ENCODE measurements at places on chromosomes 12 and 14. TPM values are rescaled to one million over a fixed set of nuclear protein-coding genes. Genes with fewer than 3 reads are reported as not detected.

The TGM1 gene
- polyA plus RNA-seq = 4.4 TPM

The CDH24 gene
- polyA plus RNA-seq = 10.3 TPM

The CAPZA3 gene
- polyA plus RNA-seq = not detected

DNA sequence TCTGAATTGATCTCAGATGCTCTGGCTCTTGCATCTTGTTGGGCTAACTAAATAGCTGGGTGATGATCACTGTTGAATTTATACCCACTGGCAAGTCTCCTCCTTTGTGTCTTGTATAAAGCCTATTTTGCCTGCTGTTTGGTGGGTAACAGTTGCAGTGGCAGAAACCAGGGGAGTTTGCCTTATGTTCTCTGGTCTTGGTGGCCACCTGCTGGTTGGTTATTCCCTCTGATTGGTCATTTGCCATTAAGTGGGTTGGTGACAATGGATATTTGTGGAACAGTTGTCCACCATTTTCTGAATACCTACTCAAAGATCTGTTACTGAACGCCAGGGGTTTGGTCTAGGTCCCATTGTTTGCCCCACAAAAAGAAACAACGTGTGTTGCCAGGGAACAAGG, 52.1 kb downstream of the AVPR1A start:
- DNase-seq = no peak

DNA sequence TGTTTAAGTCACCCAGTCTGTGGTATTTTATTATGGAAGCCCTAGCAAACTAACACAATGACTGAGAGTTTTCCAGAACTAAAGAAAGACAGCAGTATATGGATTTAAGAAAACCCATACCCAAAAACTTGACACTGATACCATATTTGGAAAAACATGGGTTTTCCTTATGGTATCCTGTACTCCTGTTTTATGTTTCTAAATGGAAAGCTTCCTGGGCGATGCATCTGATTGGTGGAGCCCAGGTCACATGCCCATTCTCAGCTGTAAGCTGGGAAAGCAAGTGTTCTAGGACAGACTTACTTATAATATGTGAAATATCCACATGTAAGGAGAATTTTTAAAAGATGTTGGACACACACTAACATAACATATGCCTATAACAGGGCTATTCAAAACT, 4.5 kb upstream of the RNASE4 start:
- no peak for DNase-seq

- no peak for DNase-seq
These were observed 81.1 kb downstream of the SLC24A4 start for GRCh38 chr14:92404018-92404417.

GRCh38 chr14:105605464-105606304, 79.3 kb downstream of the TMEM121 start:
- DNase-seq = no peak

GRCh38 chr14:69006346-69006745, 27.2 kb upstream of the ACTN1 start:
- DNase-seq = no peak

GRCh38 chr14:22579881-22580280, 9.1 kb downstream of the DAD1 start:
- DNase-seq = no peak

DNA sequence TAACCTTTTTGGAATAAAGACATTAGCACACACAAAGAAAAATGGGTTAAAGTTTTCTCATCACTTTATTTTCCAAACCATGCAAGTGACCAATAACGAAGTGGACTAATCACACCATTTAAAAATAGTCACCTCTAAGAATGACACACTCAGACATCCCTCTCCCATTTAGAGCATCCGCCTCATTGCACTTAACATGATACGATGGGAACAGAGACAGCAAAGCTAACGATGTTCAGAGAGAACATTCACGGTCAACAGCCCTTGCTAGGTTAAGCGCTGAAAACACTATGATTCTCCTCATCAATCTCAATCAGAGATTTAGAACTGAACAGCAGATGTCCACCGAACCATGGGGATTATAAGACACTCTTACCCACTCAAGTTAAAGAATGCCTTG, 35.8 kb downstream of the NIN start:
- no peak for DNase-seq

- DNase-seq = peak; percentile 42
These were observed 17.2 kb upstream of the POC1B start for GRCh38 chr12:89542912-89543592.

- DNase-seq = no peak
These were observed 449.1 kb downstream of the RAD51B start for GRCh38 chr14:68268719-68269118.

DNA sequence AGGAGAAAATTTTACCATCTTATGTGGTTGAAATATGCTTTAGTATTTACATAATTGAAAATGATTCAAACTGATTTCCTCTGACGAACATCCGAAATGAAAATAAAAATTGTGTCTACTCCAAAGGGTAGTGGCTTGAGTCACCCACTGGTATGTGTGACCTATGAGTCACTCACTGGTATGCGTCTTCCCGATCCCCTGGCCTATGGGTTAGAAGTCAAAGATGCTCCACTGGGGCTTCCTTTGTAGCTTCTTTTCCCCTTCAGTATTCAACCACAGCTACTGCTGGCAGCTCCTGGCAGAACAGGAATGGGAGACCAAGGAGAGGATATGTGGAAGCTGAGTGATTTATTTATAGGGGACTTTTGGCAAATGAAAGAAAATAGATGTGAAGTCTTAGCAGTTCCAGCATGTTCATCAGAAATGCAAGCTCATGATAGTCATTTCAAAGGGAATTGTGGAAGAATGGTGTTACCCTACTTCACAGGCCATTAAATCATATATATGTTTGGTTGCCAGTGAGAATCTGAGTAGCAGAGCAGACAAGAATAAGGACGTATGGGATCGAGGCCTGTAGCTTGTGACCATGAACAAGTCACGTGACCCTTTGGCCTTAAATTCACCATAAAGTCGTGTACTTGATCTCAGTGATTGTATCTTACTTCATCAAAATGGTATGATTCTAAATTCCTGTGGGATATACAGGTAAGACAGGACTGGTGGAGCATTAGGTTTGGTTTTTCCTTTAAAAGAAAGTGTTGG, 108.3 kb downstream of the CRADD start:
- DNase-seq = peak; percentile 96

DNA sequence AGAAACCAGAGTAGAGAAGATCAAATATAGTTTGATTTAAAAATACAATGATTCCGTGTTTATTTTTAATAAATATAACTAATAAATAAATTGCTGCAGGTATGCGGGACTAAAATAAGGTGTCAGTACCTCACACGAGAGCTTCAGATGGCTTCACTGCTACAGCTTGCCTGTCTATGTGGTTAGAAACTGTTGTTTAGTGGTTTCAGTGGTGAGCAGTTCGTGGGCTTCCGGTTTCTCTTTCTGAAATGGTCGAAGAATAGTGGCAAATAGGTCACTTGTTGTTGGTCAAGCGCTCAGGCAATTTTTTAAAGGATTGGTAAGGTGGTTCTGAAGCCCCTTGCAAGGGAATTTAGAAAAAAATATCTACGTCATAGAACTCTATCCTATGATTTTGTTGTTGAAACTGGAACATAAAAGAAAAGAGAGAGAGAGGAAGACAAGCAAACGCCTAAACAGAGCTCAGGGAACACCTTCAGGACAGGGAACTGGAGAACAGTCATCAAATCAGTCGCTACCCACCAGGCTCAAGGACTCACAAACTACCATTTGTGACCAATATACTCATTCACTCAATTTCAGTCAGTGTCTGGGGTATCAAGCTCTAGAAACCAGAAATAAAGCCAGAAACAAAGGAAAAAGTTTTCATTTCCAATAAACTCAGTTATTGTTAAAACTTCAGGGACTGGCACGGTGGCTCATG, 31.3 kb downstream of the GABARAPL1 start:
- DNase-seq = no peak

DNA sequence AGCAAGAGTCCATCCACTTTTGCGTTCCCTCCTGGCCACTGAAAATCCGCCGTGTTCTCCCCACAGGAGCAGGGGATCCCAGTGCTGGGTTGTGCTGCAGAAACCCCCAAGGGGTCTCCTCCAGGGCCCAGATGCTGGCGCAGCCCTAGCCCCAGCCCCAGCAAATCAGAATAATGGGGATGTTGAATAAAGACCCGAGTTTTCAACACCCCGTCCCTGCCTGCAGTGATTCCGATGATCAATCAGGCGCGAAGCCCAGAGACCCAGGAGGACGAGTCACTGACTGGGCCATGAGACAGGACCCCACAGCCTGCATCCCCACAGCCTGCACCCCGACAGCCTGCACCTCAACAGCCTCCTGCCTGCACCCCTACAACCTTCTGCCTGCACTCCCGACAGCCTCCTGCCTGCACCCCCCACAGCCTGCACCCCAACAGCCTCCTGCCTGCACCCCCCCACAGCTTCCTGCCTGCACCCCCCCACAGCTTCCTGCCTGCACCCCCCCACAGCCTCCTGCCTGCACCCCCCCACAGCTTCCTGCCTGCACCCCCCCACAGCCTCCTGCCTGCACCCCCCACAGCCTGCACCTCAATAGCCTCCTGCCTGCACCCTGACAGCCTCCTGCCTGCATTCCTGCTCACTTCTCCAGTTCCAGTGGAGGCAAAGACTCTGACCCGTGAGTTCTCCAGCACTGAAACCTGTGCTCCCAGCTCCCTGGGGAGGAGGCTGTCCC, 37.2 kb downstream of the TNFAIP2 start:
- DNase-seq = no peak

DNA sequence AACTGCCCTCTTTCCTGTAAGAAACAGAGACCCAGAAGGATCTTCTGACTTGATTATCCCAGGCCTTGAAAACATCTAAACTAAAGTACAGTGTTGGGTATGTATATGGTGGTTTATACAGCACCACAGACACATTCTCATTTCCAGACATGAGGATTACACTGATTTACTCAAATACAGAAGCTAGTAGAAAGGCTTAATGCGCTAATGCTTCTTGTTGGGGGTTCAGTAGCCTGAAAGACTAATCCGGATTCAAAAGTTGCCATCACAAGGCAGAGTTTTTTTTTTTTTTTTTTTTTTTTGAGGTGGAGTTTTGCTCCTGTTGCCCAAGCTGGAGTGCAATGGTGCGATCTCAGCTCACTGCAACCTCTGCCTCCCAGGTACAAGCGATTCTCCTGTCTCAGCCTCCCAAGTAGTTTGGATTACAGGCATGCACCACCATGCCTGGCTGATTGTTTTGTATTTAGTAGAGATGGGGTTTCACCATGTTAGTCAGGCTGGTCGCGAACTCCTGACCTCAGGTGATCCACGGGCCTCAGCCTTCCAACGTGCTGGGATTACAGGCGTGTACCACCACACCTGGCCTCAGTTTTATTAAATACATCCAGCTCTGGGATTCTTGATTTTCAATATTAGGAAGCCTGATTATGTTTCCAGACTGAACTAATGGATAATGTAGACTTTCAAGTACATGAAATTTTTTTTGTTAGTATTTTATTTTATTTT, 46.3 kb upstream of the HECTD1 start:
- no peak for DNase-seq

All from foreskin keratinocyte (primary cell).